ENCODE measurements at places on chromosomes 2 and 18.

DNA sequence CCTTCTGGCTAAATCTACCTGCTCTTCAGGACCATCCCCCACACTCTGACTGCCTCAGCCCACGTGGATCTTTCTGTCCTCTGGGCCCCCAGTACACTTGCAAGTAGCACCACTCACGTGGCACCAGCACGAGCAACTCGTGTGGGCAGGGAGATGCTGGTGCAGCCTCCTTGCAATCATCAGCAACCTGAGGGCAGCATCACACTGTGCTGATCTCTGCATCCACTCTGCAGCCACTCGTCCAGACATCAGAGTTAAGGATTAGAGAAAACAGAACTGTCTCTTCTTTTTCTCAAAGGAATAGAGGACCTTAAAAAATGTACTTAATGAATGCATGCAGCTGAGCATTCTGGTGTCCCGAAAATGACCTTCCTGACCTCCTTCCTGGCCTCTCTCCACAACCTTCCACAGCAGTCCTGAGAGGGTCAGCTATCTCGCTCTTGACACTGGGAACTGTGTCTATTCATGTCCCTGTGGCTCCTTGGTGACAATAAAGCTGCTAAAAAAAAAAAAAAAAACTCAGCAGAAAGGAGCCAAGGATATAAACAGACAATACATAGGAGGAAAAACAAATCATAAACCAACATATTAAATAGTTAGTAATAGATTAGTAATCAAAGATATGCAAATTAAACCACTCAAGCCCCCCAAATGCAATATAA, 145.9 kb downstream of the ZBTB7C start:
- DNase-seq = no peak

GRCh38 chr2:176542476-176542875, 273.2 kb downstream of the MTX2 start:
- DNase-seq = no peak

DNA sequence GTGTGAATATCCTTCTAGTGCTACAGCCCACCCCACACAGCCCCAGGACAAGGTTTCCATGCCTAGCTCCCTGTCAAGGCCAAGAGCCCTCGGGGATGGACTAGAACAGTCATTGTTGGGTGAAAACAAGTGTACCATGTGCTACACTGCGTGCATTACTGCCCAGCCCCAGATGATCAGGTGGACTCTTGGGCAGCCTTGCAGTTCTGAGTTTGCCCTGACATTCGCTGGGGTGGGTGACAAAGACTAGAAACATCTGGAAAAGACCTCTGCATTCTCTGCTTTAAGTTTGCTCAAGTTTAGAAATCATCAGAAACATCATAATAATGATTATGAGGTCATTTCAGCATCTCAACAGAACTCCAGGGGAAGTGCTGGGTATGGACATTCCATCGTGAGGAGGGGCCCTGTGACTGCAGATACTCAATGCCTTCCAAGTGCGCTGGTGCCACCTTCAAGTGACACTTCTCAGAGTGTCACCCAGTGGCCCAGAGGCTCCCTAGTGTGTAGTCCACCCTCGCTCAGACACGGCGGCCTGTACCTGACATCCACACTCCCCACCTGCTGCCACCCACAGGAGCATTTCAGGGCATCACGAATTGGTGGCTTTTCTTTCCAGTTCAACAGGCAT, 5.3 kb upstream of the PXDN start:
- no peak for DNase-seq

GRCh38 chr2:180394305-180394704, 387.2 kb upstream of the CWC22 start:
- DNase-seq = no peak

DNA sequence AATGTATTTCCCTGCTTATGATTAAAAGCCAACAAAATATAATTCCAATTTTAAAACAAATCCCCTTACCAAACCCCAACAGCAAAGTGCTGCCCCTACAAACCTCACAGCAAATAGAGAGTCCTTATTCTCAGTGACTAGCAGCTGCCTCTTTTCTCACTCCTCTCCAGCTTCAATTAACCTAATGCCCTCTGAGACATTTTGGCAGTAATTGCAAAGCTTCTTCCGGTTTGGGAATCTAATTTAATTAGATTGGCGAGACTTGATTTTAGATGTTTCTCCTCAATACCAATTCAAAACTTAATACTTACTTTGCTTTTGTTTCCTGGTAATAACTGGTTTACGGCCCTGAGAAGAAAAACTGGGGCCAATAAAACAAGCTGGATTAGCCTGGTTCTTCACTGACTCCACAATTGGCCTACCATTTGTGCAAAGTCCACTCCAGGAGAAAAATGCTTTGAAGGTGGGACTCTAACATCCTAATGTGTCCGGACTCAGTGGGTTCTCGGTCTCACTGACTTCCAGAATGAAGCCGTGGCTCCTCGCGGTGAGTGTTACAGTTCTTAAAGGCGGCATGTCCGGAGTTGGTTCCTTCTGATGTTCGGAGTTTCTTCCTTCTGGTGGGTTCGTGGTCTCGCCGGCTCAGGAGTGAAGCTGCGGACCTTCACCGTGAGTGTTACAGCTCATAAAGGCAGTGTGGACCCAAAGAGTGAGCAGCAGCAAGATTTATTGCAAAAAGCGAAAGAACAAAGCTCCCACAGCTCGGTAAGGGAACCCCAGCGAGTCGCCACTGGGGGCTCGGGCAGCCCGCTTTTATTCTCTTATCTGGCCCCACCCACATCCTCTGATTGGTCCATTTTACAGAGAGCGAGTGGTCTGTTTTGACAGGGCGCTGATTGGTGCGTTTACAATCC, 52.8 kb downstream of the SLC35F5 start:
- DNase-seq = no peak

DNA sequence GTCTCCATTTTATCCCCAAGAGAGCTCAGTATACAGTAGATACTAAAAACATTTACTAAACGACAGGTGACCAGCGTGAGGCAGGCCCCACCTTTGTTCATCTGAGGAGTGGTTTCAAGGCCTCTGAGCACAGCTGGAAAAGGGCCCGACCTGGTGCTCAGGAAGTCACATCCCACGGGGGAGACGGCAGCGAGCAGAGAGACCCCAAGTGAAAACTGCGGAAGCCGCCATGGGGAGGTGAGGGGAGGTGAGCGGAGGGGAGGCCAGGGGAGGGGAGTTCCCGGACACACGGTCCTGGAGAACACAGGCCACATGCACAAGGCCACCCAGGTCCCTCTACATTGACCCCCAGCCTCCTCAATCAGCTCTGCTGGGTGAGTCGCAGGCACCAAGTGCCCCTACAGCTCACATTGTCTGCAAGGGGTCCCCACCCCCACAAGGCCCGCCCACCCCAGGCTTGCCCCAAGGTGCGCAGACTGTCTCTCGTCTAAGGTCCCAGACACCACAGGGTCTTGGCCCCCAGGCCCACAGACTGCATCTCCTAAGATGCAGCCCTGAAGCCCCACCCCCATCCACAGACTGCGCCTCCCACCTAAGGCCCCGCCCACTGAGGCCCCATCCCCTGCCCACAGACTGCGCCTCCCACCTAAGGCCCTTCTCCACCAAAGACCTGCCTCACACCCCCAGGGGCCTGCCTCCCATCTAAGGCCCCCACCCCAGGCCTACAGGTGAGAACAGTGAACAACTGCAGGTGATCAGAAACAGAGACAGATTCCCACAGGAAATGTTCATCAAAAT, 19.1 kb downstream of the PARD6G start:
- DNase-seq = no peak

All from central memory CD4-positive, alpha-beta T cell (primary cell).